H1 (cell line): ENCODE measurements at places on chromosomes 11 and 22. TPM values are rescaled to one million over a fixed set of nuclear protein-coding genes. Genes with fewer than 3 reads are reported as not detected.

The ARHGAP8 gene
- total RNA-seq: 47.7 and 48.7 TPM in 2 replicates

The APOL5 gene
- total RNA-seq: not detected in 2 replicates

The RBFOX2 gene
- total RNA-seq: 108 and 121 TPM in 2 replicates

The FOLR3 gene
- total RNA-seq: not detected in 2 replicates

The CRYBB2 gene
- not detected in 2 replicates for total RNA-seq

The OR52H1 gene
- total RNA-seq: not detected in 2 replicates

- H3K27me3 ChIP-seq: no peaks in the 10 kb centered on the region
- H3K36me3 ChIP-seq: no peaks in the 10 kb centered on the region
- DNase-seq: no peak
- H3K27ac ChIP-seq: no peak overlapping the region
Measured at GRCh38 chr22:39353346-39353745, 3.6 kb downstream of the SYNGR1 start.

GRCh38 chr11:57424137-57424791, 2.7 kb downstream of the SLC43A3 start:
- peaks cover 10% of the 10 kb centered on the region; the same call in 1 of the 2 replicates for H3K27me3 ChIP-seq
- peaks cover 15% of the 10 kb centered on the region for H3K4me1 ChIP-seq
- DNase-seq: no peak
- H3K4me3 ChIP-seq: no peak overlapping the region
- H3K36me3 ChIP-seq: 0 out of 2 replicates have a peak, but pooled peaks cover 5% of the 10 kb centered on the region
- H3K27ac ChIP-seq: no peak overlapping the region

GRCh38 chr11:6574816-6575715, 28.4 kb downstream of the RRP8 start:
- H3K4me1 ChIP-seq: no peaks in the 10 kb centered on the region
- peak; percentile 10 for DNase-seq
- H3K4me3 ChIP-seq: no peak overlapping the region
- H3K36me3 ChIP-seq: no peaks in the 10 kb centered on the region
- no peaks in the 10 kb centered on the region for H3K27me3 ChIP-seq
- H3K27ac ChIP-seq: no peak overlapping the region

DNA sequence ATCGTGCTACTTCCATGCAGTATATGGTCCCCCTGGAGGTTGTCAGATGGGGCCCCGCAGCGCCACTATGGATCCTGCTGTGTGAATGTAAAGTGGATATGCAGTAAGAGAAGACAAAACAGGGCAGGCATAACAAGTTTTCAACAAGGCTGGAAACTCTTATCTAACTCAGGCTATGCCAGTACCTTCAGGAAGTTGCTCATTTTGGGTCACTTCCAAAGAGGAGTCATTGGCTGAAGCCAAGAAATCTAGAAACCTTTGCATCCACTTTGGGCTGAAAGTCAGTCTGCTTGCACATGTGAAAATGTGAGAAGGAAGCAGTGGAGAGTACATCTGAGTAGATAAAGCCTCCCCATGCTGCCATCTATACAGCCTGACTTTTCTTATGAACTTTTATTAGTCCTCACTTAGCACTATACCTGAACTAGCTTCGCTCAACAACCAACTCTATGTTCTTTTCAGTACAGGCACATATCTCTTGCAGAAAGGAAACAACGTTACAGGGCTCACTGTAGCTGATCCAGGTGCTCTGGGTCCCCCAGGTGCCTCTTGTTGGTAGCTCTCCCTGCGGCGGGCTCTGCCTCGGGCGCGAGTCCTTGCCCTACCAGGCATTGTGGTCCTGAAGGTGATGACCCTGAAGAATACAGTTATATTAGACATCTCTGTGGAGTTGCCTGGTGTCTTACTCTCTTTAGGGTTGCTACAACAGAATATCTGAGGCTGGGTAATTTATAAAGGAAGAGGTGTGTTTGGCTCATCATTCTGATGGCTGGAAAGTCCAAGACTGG, 12.4 kb downstream of the PIWIL3 start:
- no peak overlapping the region for H3K4me3 ChIP-seq
- no peak for DNase-seq
- H3K4me1 ChIP-seq: peaks cover 2% of the 10 kb centered on the region
- no peak overlapping the region for H3K27ac ChIP-seq
- H3K27me3 ChIP-seq: no peaks in the 10 kb centered on the region

GRCh38 chr22:19143967-19144400, 467 bp downstream of the ESS2 start:
- peaks cover 14% of the 10 kb centered on the region for H3K36me3 ChIP-seq
- 0 out of 2 replicates have a peak overlapping the region, but pooled peaks have one; percentile 59 for H3K27ac ChIP-seq
- no peak for DNase-seq

GRCh38 chr22:24310969-24311368, 40.3 kb downstream of the SPECC1L start:
- H3K4me1 ChIP-seq: no peaks in the 10 kb centered on the region
- H3K36me3 ChIP-seq: peaks cover 14% of the 10 kb centered on the region
- no peak overlapping the region for H3K4me3 ChIP-seq
- DNase-seq: no peak

DNA sequence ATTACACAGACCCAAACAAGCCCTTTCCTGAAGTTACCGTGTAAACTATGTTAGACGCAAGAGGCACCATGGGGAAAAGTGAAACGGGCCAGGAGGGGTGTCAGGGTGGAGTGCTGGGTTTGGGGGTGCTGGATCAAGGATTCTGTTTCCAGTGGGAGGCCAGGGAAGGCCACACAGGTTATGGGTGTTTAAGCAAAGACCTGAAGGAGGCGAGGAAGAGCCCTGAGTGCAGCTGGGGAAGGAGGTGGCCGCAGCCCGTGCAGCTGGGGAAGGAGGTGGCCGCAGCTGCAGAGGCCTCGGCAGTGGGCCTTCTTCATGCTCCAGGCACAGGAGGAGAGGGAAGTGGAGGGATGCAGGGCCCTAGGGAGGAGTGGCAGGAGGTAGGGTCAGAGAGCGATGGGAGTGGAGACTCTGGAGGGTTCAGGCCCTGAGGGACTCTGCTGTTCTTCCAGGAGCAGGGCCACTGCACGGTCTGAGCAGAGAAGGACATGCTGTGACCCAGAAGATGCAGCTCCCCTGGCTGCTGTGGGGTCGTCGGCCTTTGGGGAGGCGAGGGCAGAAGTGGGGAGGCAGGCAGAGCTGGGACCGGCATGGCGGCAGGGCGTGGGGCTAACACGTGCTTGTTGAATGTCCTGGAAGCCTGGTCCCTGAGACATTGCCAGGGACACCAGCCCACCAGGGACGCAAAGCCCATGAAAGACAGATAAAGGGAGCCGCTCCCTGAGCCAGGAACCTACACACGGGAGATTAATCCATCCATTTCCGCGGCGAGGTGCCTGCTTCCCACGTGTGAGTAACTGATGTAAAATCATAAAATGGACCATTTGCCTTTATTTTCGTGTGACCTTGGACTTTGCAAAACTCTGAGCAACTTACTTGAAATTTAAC, 1049.1 kb downstream of the BRD1 start:
- H3K27me3 ChIP-seq: no peaks in the 10 kb centered on the region
- H3K36me3 ChIP-seq: no peaks in the 10 kb centered on the region
- H3K4me1 ChIP-seq: peaks cover 3% of the 10 kb centered on the region; the same call in 1 of the 2 replicates
- no peak for DNase-seq
- H3K4me3 ChIP-seq: no peak overlapping the region
- H3K27ac ChIP-seq: no peak overlapping the region

- H3K27ac ChIP-seq: no peak overlapping the region
- no peak for DNase-seq
- no peak overlapping the region for H3K4me3 ChIP-seq
- no peaks in the 10 kb centered on the region for H3K36me3 ChIP-seq
- H3K27me3 ChIP-seq: no peaks in the 10 kb centered on the region
Measured at GRCh38 chr11:96038046-96038445, 114.1 kb upstream of the MTMR2 start.

GRCh38 chr11:130411223-130411622, 17.2 kb downstream of the ADAMTS8 start:
- 0 out of 2 replicates have a peak, but pooled peaks cover 2% of the 10 kb centered on the region for H3K36me3 ChIP-seq
- no peaks in the 10 kb centered on the region for H3K27me3 ChIP-seq
- no peaks in the 10 kb centered on the region; the same call in 1 of the 2 replicates for H3K4me1 ChIP-seq
- H3K4me3 ChIP-seq: no peak overlapping the region
- H3K27ac ChIP-seq: no peak overlapping the region
